GF-D8 (cell line): ENCODE measurements at places on chromosomes 6 and 20.

DNA sequence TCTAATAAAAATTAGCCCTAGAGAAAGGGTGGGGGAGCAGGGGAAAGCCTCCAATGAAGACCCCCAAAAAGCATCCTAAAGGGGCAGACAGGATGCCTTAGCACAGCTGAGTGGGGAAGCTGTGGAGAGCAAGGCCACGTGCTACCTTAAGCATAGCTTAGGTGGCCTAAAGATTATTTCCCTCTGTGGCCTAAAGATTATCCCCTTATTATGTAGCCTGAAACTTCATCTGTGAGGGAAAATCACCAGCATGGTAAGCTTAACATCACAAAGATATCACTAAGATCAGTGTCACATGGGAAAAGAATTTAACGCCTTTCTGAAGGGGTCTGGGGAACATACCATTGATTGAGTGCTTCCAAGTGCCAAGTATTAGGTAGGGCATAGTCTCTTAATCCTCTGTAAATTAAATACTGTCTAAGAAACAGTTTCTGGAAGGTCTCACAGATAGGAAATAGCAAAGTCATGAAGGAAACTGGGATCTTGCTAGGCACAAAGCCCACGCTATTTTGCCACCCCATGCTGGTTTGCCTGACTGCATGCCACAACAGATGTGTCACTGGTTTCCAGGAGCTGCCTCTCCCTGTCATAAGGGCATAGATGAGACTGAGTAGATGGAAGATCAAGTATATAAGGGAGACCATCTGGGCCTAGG lies 170.0 kb downstream of the HACE1 start:
- DNase-seq: no peak

GRCh38 chr20:9912858-9913434 lies 74.1 kb upstream of the PAK5 start:
- no peak for DNase-seq

- no peak for DNase-seq
Observed at GRCh38 chr6:44245912-44246662, 814 bp upstream of the HSP90AB1 start.

DNA sequence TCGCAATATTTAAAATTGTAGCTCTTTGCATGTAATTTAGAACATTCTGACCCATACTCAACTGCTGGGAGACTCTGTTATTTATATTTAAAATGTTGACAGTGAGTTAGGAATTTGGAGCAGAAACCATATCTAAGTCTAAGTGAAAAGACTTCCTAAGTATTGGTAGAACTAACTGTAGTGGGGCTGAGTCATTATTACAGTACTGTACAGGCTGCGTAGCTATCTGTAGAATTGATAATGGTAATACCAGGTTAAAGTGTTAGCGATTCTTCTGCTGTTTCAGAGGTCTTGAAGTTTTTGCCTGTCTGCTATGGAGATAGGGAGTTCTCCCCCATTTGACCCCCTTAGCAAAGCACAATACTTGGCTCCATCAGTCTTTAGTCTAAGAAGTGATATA lies 3.6 kb downstream of the TOP1 start:
- no peak for DNase-seq

- DNase-seq: no peak
Observed at GRCh38 chr6:390914-391558, 516 bp upstream of the IRF4 start.

GRCh38 chr6:111980971-111981840 lies 72.7 kb upstream of the CCN6 start:
- DNase-seq: no peak

GRCh38 chr20:9949563-9949962 lies 85.2 kb upstream of the ANKEF1 start:
- no peak for DNase-seq

GRCh38 chr20:58596244-58596643 lies 54.8 kb upstream of the STX16 start:
- no peak for DNase-seq

GRCh38 chr20:63641792-63642523 lies 11.3 kb downstream of the STMN3 start:
- no peak for DNase-seq

DNA sequence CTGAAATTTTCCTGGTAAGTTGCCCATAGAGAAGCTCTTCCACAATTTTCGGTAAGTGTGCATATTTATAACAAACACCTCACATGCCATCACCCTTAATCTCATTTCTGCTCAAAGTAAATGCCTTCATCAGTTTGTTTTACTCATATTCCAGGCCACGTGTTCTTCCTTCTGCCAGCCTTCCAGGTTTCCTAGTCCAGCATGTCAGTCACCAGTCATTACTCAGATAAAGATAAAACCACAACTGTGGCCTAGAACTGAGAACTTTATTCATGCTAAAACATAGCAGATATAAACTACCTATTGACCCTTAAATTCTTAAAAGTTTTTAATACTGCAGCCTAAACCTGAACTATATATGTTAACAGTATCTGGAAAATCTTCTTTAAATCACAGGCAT lies 149.5 kb upstream of the SLC22A16 start:
- no peak for DNase-seq

DNA sequence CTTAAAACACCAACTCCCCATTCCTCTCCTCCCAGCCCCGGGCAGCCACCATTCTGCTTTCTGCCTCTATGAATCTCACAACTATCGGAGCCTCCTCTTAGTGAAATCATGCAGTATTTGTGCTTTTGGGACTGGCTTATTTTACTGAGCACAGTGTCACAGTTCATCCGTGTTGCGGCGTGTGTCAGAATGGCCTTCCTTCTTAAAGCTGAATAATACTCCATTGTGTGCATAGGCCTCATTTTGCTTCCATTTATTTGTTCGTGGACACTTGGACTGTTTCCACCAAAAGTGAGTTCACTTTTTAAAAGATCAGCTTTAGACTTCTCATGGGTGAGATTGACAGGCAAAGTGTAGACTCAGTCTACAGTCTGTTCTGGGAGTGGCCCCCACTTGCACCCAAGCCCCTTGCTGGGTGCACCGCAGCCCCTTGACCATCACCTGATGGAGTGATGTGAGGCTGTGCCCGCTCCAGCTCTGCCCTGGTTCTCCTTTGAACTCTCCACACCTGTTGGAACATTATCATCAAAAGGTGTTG lies 12.6 kb downstream of the DUSP22 start:
- DNase-seq: no peak

DNA sequence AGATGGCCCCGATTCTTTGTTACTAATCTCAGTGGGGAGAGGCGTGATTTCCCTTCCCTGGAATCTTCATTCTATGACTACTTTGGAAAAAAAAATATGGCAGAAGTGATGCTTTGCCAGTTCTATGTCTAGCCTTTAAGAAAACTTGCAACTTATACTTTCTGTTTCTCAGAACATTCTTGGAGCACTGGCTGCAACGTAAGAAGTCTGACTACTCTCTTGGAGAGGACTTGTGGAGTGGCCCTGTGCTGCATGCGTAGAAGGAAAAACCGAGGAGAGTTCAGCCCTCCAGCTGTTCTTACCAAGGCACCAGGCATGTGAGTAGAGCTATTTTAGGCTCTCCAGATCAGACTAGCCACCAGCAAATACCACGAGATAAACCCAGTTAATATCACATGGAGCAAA lies 77.6 kb upstream of the STXBP5 start:
- DNase-seq: no peak

- no peak for DNase-seq
Observed at GRCh38 chr20:47765691-47766594, 19.3 kb downstream of the SULF2 start.
